ENCODE measurements at places on chromosomes 5 and 9.

DNA sequence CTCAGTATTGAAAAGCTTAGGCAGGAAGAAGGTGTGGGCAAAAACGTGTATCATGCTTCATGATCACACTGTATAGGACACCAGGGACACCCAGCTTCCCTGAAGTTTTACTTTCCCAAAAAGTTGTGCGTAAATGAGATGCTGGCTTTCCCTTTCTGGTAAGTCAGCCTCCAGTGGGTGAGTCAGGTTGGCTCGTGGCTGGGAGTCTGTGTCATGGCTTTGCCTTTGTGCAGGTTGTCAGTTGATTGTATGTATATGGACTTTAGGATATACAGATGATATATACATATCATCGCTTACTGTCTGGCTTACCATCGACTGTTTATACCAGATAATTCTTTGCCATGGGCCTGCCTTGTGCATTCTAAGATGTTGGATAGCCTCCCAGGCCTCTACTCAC lies 34.2 kb downstream of the ADRB2 start:
- no peak for DNase-seq

DNA sequence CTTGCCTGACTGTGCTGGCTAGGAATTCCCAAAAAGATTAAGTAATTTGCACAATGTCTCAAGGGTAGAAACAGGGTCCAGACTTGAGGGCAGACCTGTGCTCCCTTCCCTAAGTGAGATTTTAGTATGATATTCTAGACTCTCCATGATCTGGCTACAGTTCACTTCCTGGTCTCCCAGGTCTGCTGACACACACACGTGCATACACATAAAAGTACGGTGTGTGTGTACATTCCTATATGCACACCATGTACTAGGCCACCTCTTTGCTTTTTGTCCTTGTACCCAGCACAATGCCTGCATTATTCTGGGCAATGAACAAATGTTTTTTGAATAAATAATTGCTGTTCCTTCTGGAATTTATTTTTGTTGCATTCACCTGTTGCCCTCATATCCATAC lies 83.7 kb downstream of the SH3RF2 start:
- no peak for DNase-seq

GRCh38 chr5:66134407-66134861 lies 9.7 kb upstream of the SREK1 start:
- no peak for DNase-seq

- DNase-seq, result no peak
These were observed 198.6 kb downstream of the TLE1 start for GRCh38 chr9:81490605-81491331.

All from activated naive CD8-positive, alpha-beta T cell treated with anti-CD3 and anti-CD28 coated beads for 36 hours (primary cell).